ENCODE measurements at places on chromosomes 6 and 20. TPM values are rescaled to one million over a fixed set of nuclear protein-coding genes. Genes with fewer than 3 reads are reported as not detected.

The CEP162 gene
- total RNA-seq = 10.6 TPM

The MUC21 gene
- total RNA-seq = not detected

The MOXD1 gene
- total RNA-seq = 1.4 TPM

GRCh38 chr6:4518506-4518905 is 257.7 kb upstream of the CDYL start:
- H3K36me3 ChIP-seq = no peaks in the 10 kb centered on the region
- H3K4me3 ChIP-seq = no peak overlapping the region
- H3K27ac ChIP-seq = no peak overlapping the region
- peaks cover 1% of the 10 kb centered on the region for H3K4me1 ChIP-seq

DNA sequence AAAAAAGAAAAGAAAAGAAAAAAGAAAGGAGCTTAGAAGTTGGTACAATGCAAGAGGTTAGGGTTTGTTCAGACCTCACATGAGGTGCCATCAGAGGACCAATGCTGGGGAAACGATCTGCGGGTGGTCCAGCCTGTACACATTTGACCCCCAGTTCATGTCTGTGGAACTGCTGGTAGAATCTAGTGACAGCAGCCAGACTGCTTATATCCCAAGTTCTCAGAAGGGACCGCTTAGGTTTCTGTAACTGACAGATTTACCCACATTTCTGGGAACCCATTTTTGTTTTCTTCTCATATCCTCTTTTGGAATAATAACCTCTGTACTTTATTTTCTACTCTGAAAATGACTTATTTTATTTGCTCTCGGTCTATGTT is 4.7 kb downstream of the PPP1R18 start:
- no peak overlapping the region for H3K4me3 ChIP-seq
- H3K27ac ChIP-seq = no peak overlapping the region
- DNase-seq = no peak
- H3K36me3 ChIP-seq = no peaks in the 10 kb centered on the region
- H3K4me1 ChIP-seq = peaks cover 18% of the 10 kb centered on the region

DNA sequence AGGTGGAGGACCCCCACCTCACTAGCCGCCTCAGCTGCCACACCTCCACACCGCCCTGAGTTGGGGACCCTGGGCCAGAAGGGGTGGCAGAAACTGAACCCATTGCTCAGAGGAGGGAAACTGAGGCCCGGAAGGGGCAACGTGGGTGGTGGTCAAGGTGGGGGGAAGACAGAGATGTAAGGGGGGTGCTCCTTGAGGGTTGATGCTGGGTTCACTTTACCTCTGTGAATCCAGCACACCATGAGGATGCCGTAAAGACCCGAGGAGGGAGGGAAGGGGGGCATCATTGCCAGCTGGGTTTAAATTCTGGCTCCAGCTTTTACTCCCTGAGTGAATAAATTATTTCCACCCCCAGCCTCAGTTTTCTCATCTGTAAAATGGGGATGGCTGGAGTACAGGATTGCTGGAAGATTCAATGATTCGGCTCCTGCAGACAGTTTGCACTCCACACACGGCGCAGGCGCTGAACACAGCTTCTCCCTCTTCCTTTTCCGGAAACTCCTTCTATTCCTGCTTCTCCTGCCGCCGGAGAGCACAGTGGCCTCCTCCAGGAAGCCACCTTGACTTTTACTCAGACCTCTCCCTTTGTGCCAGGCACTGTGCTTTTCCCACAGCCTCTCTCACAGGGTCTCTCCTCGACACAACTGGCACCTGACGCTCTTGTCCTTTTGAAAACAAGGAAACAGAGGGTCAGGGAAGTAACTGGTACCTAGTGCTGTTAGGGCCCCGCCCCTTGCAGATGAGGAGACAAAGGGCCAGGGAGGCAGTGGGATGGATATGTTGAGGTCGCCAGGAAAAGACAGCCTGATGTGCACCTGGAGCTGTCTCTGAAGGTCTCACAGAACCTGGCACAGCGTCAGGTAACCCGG is 59.4 kb downstream of the UBE2V1 start:
- no peak for DNase-seq
- H3K4me3 ChIP-seq = no peak overlapping the region
- no peaks in the 10 kb centered on the region for H3K27me3 ChIP-seq
- no peaks in the 10 kb centered on the region for H3K36me3 ChIP-seq
- H3K27ac ChIP-seq = no peak overlapping the region
- H3K4me1 ChIP-seq = peaks cover 2% of the 10 kb centered on the region

DNA sequence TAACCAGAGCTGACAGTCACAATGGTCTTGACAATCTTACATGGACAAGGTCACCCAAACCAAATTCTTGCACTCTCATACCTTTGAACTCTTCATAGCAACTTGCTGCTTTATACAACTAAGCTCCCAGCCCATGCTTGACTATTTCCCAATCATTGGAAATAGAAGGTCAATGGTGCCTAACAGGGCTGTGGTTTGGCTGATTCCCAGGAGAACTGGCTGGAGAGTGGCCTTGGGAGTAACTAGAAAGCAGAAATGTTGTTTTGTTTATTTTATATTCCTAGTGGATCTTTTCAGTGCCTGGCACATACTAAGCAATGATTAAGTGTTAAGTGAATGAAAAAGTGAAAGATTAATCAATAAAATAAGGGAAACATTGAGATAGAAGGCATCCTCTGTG is 3.0 kb downstream of the SPINT4 start:
- no peaks in the 10 kb centered on the region for H3K4me1 ChIP-seq
- no peaks in the 10 kb centered on the region for H3K36me3 ChIP-seq
- DNase-seq = no peak

- peak; percentile 40 for DNase-seq
- H3K27me3 ChIP-seq = no peaks in the 10 kb centered on the region
- no peak overlapping the region for H3K27ac ChIP-seq
- no peaks in the 10 kb centered on the region for H3K4me1 ChIP-seq
Measured at GRCh38 chr6:38150681-38151296, 331.3 kb downstream of the ZFAND3 start.

- H3K4me1 ChIP-seq = no peaks in the 10 kb centered on the region
- H3K4me3 ChIP-seq = no peak overlapping the region
- no peaks in the 10 kb centered on the region for H3K27me3 ChIP-seq
- DNase-seq = no peak
Measured at GRCh38 chr20:22999756-23000155, 35.4 kb upstream of the SSTR4 start.

GRCh38 chr6:6008648-6009421 is 2.1 kb upstream of the NRN1 start:
- H3K27ac ChIP-seq = no peak overlapping the region
- peak overlapping the region; percentile 60 for H3K4me3 ChIP-seq
- peaks cover 23% of the 10 kb centered on the region for H3K27me3 ChIP-seq
- no peaks in the 10 kb centered on the region for H3K36me3 ChIP-seq
- H3K4me1 ChIP-seq = peaks cover 16% of the 10 kb centered on the region

DNA sequence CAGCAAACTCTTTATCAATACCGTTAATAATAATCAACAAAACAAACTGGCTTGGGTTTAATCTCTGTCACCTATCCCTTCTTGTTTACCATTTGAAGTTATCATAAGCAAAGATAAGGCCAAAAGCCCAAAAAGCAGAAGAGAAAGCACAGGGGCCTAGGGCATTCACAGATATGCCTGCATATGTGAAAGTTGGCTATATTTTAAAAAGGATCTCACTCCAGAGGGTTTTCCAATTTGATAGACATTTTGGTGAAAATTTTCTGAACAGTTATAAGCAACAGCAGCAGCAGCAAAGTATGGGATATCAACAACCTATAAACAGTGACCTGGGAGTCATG is 101.1 kb downstream of the ATXN1 start:
- H3K4me1 ChIP-seq = no peaks in the 10 kb centered on the region
- H3K27me3 ChIP-seq = no peaks in the 10 kb centered on the region
- H3K36me3 ChIP-seq = no peaks in the 10 kb centered on the region
- no peak for DNase-seq
- H3K27ac ChIP-seq = no peak overlapping the region
- H3K4me3 ChIP-seq = no peak overlapping the region

GRCh38 chr20:36975099-36975818 is 23.8 kb upstream of the SAMHD1 start:
- no peaks in the 10 kb centered on the region for H3K4me1 ChIP-seq
- no peak overlapping the region for H3K4me3 ChIP-seq
- H3K36me3 ChIP-seq = no peaks in the 10 kb centered on the region
- H3K27me3 ChIP-seq = no peaks in the 10 kb centered on the region

All from H1 (cell line).